H4 (cell line): ENCODE measurements at places on chromosomes 16 and 17.

DNA sequence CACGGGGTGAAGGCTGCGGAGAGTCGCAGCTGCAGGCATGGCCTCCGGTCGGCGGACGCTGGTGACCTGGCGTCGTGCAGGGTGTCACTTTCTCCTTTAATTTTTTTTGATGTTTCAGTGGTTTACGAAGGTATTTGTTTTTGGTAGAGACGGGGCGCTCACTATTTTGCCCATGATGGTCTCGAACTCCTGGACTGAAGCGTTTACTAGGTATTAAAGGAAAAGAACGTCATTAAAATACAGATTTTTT, 17.1 kb downstream of the ZNF213 start:
- no peak for DNase-seq

DNA sequence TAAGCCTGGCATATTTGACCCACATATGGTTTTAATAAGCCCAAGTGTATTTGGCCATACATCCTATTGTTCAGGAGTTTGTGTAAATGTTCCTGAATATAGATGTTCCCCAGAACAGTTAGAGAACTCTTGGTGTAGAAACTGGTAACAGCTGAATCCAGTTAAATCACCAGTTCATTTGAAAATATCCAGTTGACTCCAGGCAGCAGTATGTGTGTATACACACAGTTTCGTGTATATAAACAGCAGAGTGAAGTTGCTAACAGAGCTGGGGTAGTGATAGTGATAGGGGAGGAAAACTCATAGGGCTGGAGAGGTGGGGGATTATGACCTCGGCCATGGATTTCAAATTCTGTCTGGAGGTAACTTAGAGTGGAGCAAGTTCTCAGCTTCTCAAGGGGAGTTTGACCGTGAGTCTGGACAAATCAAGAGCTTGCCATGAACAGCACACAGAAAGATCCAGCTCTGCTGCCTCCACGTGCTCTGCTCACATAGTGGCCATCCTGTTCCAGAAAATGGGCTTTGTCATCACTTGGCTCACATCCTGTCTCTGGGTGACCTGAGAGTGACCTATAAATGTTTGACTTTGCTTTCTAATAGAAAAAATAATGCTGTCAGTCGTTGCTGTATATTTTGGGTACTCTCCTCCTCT, 30.6 kb upstream of the MMD start:
- DNase-seq, result peak; percentile 89

- no peak for DNase-seq
Measured at GRCh38 chr17:82356845-82357355, 2.1 kb upstream of the TEX19 start.

DNA sequence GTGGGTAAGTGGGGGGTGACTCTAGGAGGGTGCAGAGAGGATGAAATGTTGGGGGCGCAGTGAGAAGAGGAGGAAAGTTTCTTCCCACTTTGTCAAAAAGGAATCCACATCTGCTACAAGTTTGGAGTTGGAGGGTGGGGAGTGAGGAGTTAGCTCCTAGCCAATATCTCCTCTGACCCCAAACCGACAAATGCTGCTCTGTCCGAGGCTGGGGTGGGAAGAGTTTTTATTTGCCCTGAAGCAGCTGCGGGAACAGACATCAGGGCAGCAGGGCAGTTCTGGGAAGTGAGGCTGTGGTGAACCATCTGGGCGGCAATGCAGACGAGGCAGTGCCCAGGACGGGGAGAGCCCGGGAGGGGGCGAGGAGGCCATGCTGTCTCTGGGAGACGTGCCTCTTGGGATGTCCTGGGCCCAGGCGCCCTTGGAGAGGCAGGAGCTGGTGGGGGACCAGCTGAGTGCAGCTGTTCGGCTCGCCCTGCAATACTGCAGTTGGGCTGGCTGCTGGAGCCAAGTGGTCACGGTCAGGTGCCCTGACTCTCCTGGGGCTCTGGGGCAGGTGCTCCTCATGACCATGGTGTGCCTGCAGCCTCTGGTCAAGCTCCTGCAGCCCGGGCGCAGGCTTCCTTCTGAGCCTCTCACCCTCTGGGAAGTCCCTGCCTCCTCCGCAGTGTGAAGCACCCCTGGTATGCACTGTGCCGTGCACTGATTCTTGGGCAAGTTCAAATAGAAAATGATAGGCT, 6.4 kb upstream of the SOCS3 start:
- DNase-seq, result no peak

DNA sequence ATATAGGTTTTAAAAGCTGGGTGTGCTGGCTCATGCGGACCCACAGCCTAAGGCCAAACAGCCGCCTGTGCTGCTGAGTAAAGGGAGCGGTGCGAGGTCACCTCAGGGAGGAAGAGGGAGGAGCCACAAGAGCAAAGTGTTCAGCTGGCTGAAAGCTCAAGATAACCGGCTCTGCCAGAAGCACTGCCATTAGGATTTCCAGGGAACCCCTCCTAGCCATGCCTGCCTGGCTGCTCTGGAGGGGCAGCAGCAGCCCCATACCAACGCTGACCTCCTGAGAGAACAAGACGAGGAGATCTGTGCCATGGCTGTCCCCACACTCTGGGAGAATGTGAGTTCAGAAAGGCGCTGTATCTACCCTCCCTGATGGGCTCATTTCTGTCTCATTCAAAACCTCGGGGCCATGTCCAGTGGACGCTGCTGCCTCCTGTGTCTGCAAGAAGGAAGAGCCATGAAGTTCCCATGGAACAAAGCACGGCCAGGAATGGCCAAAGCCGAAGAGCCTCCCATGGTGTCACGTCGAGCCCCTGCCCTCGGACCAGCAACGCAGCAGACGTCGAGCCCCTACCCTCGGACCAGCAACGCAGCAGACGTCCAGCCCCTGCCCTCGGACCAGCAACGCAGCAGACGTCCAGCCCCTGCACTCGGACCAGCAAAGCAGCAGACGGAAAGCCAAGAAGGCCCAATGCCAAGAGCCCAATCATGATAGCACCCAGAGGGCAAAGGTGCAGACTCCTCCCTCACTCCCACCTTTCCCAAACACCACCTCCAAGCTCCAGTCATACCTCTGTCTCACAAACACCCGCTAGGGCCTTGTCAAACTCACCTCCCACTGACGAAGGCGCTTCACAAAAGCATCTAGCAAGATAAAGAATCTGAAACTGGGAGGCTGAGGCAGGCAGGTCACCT, 107.0 kb downstream of the ANKRD11 start:
- DNase-seq, result no peak

DNA sequence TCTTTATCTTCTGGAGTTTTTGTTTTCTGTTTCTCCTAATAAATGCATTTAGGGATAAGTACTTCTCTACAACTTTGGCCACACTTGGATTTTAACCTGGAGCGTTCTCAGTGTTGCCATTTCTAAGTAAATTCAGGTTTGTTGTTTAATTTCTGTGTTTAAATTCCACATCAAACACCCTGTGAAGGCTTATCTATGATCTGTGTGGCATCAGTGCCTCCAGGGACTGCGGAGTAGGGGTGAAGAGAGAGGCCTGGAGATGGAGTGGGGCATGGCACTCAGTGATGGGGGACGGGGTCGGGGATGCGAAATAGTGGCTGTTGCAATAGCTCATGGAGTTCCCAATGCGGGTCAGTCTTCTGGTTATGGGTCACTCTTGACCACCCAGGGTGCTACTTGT, 294.8 kb downstream of the HS3ST3B1 start:
- no peak for DNase-seq

DNA sequence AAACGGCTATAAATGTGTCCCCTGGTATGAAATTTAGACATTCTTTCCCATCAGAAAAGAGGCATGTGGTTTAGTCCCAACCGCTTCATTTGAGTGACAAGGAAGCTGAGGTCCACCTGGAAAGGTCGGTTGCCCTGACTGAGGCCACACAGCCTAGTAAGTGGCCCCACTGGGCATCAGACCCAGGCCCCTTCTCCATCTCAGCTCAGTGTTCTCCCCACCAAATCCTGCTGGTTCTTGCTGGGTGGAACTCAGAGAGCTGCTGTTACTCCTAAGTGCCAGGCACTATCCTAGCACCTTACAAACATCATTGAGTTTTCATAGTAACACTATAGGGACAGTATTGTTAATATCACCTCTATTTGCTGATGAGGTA, 153.5 kb downstream of the SOCS1 start:
- no peak for DNase-seq

GRCh38 chr16:11025120-11025531, 80.8 kb downstream of the CLEC16A start:
- DNase-seq, result no peak

DNA sequence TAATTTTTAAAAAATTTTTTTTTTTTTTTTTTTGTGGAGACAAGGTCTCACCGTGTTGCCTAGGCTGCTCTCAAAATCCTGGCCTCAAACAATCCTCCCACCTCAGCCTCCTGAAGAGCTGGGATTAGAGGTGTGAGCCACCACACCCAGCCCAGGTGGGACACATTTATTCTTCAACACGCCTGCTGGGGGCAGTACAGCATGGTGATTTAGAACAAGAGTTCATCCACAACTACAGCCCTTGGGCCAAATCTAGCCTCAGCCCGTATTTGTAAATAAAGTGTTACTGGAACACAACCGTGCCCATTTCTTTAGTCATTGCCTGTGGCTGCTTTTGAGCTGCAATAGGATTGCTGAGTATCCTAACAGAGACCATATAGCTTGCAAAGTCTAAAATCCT, 92.8 kb downstream of the KATNIP start:
- DNase-seq, result peak; percentile 40

DNA sequence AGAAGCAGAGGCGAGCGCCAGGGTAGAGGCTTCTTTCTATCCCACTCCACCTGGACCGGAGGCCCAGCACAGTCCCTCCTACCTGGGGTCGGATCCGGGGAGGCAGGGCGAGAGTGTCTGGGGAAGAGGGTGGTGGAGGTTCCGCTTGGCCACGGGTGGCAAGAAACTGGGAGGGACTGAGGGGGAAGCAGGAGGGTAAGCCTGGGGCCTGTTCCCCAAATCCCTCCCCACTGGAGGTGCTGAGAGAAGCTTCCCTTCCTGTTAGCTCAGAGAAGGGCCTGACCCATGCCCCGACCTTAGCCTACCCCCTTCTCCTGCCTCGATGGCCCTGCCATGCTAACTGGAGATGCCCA, 1.8 kb upstream of the TPPP3 start:
- DNase-seq, result no peak

DNA sequence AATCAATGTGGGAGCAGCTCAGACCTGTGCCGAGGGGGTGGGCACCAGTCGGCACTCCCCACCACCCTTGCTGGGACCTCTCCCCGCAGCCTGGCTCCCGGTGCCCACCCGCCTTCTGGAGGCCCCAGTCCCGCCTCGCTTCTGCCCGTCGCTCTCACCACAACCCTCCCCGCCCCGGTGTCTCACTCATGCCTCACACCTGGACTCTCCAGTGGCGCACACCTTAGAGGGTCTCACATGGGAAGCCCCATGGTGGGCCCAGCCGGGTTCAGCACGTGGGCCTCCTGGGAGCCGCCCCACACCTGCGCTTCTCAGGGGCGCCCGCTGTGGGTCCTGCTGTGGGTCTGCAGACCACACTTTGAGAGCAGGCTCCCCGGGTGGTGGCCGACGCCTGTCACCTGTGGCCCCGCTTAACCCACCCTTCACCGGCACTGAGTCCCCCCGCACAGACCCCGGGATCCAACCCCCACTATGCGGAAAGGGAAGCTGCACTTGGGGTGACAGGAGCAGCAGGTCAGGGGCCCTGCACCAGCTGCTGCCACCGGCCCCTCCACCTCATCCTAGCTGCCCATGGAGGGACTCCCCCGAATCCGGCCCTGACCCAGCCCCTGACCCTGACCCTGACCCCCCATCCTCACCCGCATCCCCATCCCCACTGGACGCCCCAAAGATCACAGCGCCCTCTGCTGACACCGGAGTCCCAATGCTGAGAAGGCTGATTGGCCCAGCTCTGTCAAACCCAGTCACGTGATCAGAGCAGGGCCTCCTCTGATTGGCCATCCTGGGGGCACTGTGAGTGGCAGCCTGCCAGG, 27.4 kb upstream of the SLC38A10 start:
- DNase-seq, result no peak

DNA sequence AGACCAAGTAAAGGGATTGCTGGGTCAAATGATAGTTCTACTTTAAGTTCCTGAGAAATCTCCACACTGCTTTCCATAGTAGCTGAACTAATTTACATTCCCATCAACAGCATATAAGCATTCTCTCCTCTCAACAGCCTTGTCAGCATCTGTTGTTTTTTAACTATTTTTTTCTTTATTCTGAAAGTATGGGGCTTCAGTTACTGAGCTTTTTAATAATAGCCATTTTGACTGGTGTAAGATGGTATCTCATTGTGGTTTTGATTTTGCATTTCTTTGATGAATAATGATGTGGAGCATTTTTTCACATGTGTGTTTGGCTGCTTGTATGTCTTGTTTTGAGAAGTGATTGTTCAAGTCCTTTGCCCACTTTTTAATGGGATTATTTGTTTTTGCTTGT, 2.5 kb downstream of the KRTAP2-2 start:
- DNase-seq, result no peak

DNA sequence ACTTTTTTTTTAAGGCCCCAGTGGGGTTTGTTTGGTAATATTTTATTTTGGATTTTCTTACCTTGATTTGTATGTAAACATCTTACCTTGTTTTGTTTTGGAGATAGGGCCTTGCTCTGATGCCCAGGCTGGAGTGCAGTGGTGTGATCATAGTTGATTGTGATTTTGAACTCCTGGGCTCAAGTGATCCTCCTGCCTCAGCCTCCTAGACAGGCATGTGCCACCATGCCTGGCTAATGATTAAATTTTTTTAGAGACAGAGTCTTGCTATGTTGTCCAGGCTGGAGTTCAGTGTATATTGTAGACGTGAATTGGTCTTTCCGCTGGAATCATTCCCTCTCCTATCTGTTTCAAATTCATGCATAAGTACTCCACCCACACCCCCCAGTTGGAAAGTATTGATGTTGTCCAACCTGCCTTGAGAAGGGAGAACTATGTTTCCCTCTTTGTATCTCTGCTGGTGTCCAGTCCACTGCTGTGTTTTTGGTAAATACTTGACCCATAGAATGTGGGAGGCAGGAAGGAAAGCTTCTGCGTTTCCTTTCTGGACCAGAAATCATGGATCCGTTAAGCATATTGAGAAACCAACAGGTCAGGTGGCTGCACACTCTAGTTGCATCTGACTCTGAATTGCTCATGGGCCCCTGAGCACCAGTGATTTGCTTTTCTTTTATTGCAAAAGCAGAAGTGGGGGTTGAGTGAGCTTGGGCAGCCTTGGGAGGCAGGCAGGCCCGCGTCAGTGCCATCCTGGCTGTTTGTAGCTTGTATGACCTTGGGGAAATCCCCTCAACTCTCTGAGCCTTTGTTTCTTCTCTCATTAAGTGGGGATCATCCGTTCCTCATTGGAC, 25.0 kb downstream of the RMI2 start:
- peak; percentile 3 for DNase-seq

- no peak for DNase-seq
Measured at GRCh38 chr16:15963307-15963910, 14.0 kb downstream of the ABCC1 start.

- peak; percentile 93 for DNase-seq
Measured at GRCh38 chr17:49997773-49998703, 3.0 kb upstream of the DLX3 start.

- peak; percentile 41 for DNase-seq
Measured at GRCh38 chr16:60107871-60108270, 1373.8 kb upstream of the GOT2 start.

DNA sequence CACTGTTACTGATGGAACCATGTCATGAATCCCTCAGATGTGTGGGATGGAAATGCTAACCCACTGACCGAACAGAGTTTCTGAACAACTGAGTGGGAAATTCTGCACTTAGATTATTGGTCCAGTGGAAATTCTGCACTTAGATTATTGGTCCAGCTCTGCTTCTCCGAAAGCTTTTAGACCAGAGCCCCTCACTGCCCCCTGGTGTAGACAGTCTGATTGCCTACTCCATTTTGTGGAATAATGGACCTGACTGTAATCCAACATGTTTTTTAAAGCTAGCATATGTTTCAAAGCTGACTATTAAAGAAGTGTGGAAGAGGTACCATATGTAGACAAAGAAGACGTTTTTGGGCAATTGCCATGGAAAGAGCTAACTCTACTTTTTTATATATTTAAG, 50.3 kb upstream of the TBX2 start:
- no peak for DNase-seq

- DNase-seq, result no peak
Measured at GRCh38 chr16:68382296-68382718, 66.0 kb downstream of the SMPD3 start.
